ENCODE measurements at places on chromosomes 12 and 14.

GRCh38 chr12:3427956-3428355, 63.0 kb upstream of the PRMT8 start:
- no peak for DNase-seq

- DNase-seq: no peak
Observed at GRCh38 chr12:90514325-90514724, 440.7 kb downstream of the CCER1 start.

DNA sequence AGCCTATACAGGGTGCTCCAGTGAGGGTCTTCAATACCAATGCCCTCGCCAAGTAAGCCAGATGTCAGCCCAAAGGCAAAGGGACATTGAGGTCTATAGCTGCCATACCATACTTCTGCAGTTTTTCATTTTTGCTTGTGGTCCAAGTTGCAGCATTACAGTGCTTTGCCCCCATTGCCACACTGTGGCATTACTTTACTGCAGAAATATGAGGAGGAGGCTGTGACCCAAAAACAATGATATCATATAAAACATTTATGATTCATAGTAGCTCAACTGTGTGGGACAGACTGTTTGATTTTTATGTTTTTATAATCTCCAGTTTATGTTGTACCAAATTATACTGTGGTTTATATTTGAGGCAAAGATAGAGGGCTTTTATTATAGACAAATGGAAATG, 64.1 kb downstream of the KIAA0586 start:
- no peak for DNase-seq

DNA sequence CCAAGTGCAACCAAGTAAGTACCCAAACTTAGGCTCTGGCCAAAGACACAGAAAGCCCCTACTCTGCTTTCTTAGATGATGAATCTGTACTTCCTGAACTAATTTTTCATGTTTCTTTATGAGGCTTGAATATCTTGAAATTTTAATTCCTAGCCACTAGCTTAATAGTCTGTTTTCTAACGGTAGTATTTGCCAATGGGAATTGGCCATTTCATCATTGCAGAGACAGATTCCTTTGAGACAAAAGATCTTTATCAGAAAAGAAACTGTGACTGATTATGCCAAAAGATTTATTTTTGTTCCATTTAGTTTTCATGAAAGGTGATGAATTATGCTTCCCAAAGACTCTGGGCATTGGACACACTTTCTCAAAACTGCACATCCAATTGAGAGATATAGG, 48.7 kb downstream of the DAD1 start:
- DNase-seq: no peak

- no peak for DNase-seq
Observed at GRCh38 chr12:71756054-71756690, 1.5 kb downstream of the RAB21 start.

DNA sequence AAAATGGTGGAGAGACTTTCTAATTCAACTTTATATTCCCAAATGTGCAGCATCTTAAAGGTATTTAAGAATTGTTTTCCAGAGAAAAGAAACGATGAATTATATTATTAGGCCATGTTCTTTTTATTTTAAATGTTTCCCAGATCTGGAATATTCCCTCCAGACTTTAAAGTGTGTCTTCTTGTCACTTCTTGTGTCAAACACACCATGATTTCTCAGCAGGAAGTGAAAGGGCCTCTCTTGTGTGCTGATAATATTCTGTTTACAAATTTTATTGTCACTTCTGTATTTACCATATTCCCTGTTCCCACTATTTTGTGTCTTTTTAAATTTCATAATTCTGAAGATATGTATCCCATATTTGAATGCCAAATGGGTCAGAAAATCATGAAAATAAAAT, 455.0 kb upstream of the FLRT2 start:
- DNase-seq: no peak

DNA sequence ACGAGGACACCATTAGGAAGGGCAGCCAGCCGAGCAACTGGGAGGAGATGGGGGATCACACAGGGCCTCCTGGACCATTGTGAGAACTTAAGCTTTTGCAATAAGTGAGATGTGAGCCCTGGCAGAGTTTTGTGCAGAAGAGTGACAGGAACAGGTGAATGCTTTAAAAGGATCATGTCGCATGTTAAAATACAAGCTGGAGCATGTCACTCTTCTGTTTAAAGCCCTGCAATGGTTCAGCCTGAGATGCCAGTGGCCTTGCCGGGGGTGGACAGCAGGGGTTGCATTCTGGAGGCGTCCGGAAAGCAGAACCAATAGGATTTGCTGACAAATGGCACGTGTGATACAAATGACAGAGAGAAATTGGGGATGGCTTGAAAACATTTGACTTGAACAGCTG, 137.5 kb upstream of the RFLNA start:
- no peak for DNase-seq

DNA sequence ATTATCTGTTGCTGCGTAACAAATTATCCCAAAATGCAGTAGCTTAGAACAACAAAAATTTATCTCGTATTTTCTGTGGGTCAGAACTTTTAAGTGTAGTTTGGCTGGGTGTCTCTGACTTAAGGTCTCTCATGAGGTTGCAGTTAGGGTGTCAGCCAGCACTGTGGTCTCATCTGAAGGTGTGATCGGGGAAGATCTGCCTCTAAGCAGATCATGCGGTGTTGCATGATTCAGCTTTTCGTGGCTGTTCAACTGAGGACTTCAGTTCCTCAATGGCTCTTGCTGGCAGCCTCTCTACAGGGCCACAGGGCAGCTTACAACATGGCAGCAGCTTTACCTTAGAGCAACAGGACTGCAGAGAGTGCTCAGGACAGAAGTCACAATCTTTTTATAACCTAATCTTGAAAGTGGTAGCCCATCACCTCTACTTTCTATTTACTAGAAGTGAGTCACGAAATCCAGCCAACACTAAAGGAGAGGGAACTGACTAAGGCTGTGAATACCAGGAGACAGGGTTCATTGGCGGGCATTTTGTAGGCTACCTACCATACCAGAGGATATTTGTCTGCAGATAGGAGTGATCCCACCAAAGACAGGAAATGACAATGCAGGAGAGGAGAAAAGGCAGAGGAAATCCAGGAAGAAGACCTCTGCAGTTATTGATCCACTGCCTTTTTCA, 1.8 kb upstream of the TMPRSS12 start:
- DNase-seq: no peak

- no peak for DNase-seq
Observed at GRCh38 chr14:94932589-94932988, 162.7 kb upstream of the GSC start.

DNA sequence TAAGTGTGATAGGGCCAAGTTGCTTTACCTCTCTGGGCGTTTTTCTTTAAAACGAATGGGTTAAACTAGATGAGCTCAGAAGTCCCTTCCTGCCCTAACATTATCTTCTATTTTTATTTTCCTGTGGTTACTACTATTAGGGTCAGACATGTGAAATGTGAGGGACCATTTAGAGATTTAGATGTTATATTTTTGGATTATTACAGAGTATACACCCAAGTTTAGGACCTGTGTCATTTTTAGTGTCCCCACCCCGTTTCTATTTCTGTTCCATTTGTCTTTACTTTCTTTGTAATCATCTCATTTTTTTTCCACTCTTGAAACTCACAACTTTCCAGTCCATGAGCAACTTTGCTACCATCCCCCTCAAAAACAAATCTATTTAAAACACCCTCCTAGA, 56.3 kb downstream of the SLC4A8 start:
- DNase-seq: no peak

- DNase-seq: no peak
Observed at GRCh38 chr12:22399464-22400180, 65.1 kb upstream of the ST8SIA1 start.

DNA sequence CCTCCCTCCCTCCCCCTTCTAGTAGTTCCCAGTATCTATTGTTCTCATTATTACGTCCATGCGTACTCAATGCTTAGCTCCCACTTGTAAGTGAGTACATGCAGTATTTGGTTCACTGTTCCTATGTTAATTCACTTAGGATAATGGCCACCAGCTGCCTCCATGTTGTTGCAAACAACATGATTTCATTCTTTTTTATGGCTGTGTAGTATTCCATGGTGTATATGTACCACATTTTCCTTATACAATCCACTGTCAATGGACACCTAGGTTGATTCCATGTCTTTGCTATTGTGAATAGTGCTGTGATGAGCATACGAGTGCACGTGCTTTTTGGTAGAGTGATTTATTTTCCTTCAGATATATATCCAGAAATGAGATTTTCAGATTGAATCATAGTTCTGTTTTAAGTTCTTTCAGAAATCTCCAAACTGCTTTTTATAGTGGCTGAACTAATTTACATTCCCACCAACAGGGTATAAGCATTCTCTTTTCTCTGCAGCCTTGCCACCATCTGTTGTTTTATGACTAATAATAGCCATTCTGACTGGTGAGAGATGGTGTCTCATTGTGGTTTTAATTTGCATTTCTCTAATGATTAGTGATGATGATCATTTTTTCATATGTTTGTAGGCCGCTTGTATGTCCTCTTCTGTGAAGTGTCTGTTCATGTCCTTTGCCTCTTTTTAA, 17.9 kb upstream of the CLEC7A start:
- DNase-seq: no peak

GRCh38 chr12:95789126-95790032, 1.2 kb downstream of the NTN4 start:
- DNase-seq: peak; percentile 50

DNA sequence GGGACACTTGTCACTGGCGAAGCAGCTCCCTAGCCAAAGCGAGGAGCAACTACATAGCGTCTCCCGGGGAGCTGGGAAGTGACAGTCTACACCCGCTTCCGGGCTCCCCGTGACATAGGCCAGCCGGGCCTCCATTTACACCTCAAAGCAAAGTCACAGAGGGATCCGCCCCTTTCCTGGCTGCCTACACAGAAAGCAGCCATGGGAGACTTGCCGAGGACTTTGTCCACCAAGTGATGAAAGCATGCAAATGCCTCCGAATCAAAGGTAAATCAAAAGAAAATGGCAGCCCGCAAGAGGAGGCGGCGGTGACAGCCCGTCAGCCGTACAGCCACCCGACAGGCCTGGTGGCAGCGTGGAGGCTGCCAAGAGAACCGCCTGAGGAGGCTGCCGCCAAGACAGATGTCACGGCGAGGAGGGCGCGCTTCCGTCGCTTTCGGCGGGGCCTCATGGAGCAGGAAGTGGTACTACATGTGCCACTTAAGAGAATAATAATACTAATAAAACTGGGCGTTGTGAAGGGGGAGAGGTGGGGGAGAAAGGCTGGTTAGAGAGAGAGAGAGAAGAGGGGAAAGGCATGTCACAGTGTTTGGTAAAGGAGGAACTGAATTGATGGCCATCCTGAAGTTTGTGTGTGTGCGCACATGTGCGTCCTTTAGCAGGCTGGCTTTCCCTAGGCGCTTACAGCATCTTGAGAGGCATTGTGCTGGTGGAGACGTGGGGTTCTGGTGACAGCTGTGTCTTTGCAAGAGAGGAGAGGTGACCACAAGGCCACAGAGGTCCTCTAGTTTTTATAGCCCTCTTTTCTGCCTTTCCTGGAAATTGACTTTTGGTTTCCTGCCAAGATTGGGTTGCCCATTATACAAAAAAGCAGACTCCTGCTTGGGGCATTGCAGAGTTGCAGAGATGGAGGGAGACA, 661.7 kb downstream of the VRK1 start:
- no peak for DNase-seq

- no peak for DNase-seq
Observed at GRCh38 chr12:114852976-114853529, 169.1 kb upstream of the TBX3 start.

- no peak for DNase-seq
Observed at GRCh38 chr12:127888943-127889719, 377.8 kb upstream of the TMEM132C start.

DNA sequence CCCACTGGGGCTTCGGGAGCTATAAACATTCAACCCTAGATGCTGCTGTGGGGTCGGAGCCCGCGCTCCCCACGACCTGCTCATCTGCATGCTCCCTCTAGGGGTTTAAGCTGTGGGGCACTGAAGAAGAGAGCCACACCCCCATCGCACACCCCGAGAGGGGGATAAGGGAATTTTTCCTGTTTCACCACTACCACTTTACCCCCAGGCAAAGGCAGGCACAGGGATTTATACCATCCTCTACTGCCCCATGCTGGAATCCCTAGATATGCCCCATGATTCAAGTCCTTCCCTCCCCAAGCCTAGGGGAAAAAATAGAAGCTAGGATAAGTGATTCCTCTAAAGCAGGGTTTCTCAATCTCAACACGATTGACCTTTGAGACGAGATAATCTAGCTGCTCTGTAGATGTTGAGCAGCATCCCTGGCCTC, 59.9 kb upstream of the CCDC60 start:
- no peak for DNase-seq

GRCh38 chr12:4849115-4849541, 60.6 kb upstream of the KCNA1 start:
- DNase-seq: no peak

DNA sequence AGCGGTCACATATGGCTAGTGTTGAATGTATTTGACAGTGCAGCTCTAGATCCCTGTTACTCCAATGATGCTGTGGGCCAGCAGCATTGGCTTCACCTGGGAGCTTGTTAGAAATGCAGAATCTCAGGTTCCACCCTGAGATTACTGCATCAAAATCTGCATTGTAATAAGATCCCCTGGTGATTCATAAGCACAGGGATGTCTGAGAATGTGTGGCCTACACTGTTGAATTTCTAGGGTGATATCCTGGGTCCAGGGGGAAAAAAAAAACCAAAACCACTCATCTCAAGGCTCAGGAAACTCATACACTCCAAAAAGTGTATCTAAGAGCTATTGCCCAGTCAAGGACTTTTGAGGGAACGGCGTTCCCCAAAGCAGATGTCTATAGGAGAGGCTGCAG, 196.8 kb downstream of the PPM1H start:
- no peak for DNase-seq

DNA sequence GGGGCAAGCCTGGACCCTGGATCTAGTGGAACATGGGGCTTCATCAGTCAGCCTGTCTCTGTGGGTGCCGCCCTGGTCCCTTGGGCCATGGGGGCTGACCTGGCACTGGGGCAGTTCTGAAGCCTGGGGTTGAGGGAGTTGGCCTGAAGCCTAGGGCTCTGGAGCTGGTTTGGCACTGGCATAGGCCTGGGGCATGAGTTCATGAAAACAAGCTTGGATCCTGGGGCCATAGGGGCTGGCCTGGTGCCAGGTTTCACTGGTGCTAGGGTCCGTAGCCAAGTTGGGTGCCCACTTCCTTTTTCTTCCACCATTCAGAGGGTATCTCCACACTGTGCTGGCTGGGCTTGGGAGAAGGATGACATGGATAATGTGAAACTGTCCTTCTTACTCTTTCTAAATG, 26.6 kb upstream of the ANO4 start:
- no peak for DNase-seq

- DNase-seq: no peak
Observed at GRCh38 chr12:107894589-107894988, 120.1 kb downstream of the ASCL4 start.

- no peak for DNase-seq
Observed at GRCh38 chr14:94685681-94686485, 73.7 kb downstream of the SERPINA3 start.

DNA sequence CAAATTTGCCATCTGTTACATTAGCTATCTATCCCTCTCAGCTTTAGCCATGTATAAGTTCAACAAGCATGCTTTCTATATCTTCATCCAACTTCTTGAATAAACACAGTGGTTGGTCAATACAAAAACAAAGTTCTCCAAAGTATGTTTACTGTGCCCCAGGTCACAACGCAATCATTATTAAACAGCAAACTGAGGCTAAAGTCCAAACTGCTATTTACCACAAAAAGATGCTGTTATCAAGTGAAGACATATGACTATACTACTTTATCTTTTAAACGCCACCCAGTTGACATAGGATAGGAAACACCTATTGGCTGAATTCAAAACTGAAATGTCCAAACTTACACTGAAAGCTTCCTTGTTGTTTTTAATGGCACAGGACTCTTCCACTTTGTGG, 11.7 kb downstream of the ZCCHC8 start:
- no peak for DNase-seq
